Renal cortex interstitium (tissue), 15 donors: ENCODE measurements at places on chromosomes 11 and 22. TPM values are rescaled to one million over a fixed set of nuclear protein-coding genes. Genes with fewer than 3 reads are reported as not detected.

Gene KCNJ11
- 3.1 TPM for polyA plus RNA-seq

Gene OTOG
- 0.27 TPM for polyA plus RNA-seq

Gene PHETA2
- polyA plus RNA-seq = 9.5 TPM

Gene RIMBP3B
- not detected for polyA plus RNA-seq

Gene SMTN
- polyA plus RNA-seq = 53.1 TPM

Gene FOLH1
- polyA plus RNA-seq = 16.2 TPM

Gene CCDC116
- 0.25 TPM for polyA plus RNA-seq

Gene BIK
- polyA plus RNA-seq = 1.2 TPM

Gene VPREB3
- 0.96 TPM for polyA plus RNA-seq

Gene FADS1
- polyA plus RNA-seq = 52.2 TPM

Gene TEX12
- polyA plus RNA-seq = 0.21 TPM

GRCh38 chr11:36345535-36346141 lies 49.5 kb downstream of the PRR5L start:
- DNase-seq = no peak

DNA sequence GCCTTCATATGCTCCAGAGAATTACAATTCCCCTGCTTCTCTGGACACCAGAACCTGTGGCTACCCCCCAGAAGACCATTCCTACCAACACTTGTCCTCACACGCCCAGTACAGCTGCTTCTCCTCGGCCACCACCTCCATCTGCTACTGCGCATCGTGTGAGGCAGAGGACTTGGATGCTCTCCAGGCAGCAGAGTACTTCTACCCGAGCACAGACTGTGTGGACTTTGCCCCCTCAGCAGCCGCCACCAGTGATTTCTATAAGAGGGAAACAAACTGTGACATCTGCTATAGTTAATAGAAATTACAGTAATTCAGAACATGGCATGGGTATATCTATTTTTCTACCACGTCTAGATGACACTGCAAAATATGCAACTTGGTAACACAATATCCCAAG lies 9.8 kb downstream of the POU2AF3 start:
- no peak for DNase-seq

DNA sequence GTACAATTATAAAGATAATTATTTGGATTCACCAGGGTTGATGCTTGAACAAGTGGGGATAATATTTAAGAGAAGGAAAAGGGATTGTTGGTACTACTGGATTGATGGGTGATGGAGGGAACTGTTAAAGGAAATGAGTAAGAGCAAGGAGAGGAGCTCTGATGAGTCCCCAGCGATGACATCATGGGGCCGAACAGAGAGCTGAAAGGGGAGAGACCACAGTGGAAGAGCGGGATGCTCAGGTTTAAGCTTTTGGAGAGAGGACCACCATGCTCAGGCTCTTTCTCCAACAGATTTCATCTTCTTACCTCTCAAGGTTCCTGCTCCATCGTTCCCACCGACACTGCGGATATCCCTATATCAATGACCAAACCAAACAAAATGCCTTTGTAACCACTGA lies 568.7 kb downstream of the ETS1 start:
- no peak for DNase-seq

GRCh38 chr22:26679003-26679629 lies 21.7 kb downstream of the MIAT start:
- DNase-seq = peak; percentile 65

GRCh38 chr11:59754859-59755700 lies at the start of gene STX3:
Gene STX3, plus strand, starts transcription at chr11:59755376. Its CDS starts 230 bp downstream, at chr11:59755606.
- no peak for DNase-seq

GRCh38 chr11:120801801-120802689 lies 221.9 kb upstream of the TBCEL start:
- no peak for DNase-seq

DNA sequence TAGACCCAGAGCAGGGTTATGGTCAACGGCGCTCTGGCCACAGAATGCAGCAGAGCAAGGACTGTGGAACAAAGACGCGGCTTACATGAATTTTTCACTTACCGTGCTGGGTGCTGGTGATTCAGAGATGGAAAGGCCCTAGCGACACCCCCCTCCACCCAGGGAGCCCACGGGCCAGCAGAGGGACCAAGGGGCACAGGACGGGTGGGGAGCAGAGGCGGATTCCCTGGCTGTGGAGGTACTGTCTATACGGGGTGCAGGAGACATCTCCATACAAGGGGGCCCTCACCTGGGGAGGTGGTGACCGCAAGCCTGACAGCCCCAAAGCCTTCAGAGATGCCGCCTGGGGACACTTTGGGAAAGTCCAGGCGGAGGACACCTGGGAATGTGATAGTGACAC lies 1.1 kb upstream of the SEPTIN5 start:
- DNase-seq = no peak

DNA sequence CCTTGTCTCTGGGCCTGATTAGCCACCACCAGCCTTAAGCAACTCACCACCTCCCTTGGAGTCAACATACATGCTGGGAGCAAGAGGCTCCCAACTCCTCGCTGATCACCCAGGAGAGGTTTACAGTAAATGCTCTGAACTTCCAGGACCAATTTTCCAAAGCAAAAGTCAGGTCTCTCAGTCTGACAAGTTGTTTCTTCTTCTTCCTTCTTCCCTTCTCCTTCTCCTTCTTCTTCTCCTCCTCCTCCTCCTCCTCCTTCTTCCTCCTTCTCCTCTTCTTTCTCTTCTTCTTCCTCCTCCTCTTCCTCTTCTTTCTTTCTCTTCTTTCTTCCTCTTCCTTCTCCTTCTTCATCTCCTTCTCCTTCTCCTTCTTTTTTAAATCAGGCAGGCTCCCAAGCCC lies 148.2 kb downstream of the NECTIN1 start:
- no peak for DNase-seq

- no peak for DNase-seq
These were observed 337.9 kb downstream of the LRRC4C start for GRCh38 chr11:41121600-41121999.

GRCh38 chr11:78796956-78797355 lies 222.3 kb upstream of the NARS2 start:
- DNase-seq = no peak

- DNase-seq = no peak
These were observed 137.8 kb downstream of the KIRREL3 start for GRCh38 chr11:126862664-126863243.

DNA sequence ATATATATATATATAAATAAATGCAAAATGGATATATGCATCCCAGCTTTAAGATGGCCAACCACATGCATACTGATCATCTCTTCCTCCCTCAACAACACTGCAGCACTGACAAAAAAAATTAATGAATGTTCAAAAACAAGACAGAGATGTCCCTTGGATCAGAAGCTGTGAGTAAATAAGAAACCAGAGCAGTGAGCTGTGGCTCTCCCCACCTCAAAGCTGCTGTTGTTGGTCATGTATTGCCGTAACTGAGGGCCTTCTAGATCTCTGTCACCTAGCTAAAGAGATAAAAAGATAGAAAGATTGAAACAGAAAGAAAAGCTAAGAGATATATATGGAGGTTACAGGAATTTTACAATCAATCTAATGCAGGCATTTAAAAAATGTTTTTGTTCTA lies 15.5 kb upstream of the TMEM135 start:
- DNase-seq = no peak

GRCh38 chr11:79086056-79086455 lies 354.8 kb downstream of the TENM4 start:
- DNase-seq = no peak

GRCh38 chr11:119520400-119520799 lies 97.4 kb upstream of the THY1 start:
- no peak for DNase-seq

GRCh38 chr22:28019881-28020861 lies 101.1 kb upstream of the PITPNB start:
- DNase-seq = peak; percentile 46

- DNase-seq = no peak
These were observed 8.4 kb upstream of the CTR9 start for GRCh38 chr11:10742460-10743208.

DNA sequence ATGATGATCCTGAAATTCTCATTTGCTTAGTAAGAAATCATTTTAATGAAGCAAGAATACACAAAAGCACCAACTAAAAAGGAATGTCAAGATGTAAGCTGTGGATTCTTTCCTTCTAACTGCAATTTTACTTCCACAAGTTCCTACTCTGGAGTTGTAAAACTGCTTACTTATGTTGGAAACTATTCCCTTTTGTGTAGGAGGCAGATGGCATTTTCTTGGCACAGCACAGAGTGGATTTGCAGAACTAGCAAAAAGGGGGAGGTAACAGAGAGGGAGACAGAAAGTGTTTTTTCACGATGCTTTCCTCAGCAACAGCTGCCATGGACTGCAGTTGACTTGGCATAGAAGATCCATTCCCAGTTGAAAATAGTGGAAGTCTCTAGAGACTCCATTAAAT lies 1112.0 kb upstream of the RAG2 start:
- peak; percentile 2 for DNase-seq

DNA sequence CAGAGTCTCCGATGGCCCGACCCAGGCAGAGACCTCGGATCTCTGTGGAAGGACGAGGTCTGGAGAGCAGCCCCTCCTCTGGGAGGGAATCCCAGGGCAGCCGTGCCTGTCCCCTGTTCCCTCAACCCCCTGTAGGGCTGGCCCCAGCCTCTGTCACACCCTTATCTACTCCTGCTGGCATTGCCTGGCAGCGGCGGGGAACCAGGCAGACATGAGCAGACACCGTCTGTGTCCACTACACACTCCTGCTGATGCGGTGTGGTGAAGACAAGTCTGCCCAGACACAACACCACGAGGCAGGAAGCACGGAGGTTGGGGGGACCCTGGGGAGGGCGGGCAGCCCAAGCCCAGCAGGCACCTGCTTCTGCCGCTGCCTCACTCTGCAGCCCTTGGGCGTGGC lies 52.5 kb upstream of the A4GALT start:
- DNase-seq = no peak

- peak; percentile 29 for DNase-seq
These were observed 69.7 kb downstream of the PRSS23 start for GRCh38 chr11:86869966-86870570.

DNA sequence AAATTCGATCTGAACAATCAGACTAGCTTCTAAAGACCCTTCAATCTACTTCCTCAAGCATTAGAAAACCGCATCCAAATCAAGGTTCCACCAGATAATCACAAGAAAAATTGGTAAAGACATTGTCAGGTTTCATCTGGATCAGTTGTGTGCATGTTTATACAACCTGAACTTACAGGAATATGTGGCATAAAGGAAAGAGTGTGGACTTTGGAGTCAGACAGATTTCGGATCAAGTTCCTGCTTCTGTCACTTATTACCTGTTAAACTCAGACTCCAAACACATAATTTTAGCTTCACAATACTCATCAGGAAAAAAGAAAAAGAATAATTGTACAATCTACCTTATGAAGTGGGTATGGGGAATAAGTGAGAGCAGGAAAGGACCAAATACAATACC lies 80.5 kb downstream of the MPPED2 start:
- DNase-seq = no peak
